ENCODE measurements at places on chromosomes 5 and 9.

DNA sequence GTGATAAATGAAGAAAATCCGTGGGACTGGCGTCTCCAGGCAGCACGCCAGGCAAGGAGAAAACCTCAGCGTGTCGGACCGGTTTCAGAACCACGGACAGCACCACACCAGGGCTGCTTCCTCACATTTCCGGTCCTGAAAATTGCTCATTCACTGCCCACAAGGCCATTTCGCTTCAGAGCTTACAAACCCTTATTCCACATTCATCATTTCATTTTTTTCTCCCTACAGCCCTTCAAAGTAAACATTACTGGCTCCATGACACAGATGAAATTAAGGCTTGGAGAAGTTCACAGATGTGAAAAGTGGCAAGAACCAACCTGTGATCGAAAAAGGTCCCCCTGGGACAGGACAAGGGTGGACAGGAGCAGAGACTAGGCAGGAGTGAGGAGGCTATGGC lies 1.5 kb upstream of the GPRIN1 start:
- peak; percentile 77 for DNase-seq

- no peak for DNase-seq
Measured at GRCh38 chr5:55636177-55636576, 75.9 kb downstream of the SLC38A9 start.

DNA sequence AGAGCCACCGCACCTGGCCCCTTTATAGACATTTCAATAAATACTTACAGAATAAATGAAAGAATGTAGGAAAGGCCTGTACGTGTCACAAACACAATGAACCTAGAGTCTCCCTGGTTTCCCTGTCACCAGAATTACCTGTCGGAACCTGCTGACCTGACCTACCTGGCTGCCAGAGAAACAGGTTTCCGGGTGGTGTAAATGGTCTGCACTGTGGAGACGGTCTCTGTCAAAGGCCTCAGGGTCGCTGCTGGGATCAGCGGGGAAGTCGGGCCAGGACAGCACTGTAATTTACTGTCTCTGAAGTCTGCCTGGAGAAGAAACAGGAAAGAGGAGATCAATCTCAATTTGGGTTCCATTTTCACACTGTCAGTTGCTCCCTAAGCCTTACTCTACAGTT lies 9.3 kb upstream of the FRRS1L start:
- DNase-seq: no peak

DNA sequence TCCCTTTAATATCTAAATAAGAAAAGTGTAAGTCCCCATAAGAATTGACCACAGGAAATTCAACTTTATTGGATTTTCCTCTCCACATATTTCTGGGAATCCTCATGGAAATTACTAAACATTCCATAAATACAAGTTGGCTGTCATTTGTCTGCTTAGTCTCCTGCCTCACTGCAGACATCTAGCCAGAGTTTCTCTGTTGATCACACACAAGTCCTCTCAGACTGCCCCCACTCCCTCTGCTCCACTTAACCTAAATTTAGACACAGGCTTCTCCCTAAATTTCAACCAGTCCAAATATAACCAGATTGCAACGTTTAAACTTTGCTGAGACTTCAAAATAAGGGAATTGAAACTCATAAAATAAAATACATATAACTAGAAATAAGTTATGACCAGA lies 982.1 kb downstream of the DTWD2 start:
- DNase-seq: no peak

- no peak for DNase-seq
Measured at GRCh38 chr9:24793787-24794186, 248.1 kb upstream of the IZUMO3 start.

DNA sequence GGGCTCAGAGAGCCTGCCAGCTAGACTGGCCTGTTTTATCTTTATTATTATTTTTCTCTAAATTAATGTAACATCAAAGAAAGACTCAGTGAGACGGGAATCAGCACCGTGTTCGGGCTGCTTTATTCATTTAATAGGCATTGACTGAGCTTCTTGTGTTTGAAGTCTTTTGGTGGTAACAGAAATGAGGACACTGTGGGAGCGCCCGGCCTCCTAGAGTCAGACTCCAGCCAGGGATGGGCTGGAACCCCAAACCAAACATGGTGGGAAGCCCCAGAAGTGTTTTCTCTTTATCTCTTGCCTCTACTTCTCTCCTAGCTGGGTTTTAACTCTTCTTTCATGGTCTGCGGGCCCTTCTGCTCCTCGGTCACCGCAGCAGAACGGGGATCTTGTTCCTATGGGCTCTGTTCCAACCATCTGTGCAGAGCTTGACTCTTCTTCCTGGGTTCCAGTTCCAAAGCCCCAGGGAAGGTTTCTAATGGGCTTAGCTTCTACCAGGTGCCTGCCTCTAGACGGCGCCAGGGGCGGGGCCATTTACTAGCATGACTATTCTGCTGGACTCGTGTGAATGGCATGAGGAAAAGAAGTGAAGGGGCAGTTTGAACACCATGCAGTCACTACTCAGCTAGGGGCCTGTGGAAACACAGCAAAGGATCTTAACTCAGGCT lies 123.8 kb downstream of the FGF18 start:
- no peak for DNase-seq

- DNase-seq: no peak
Measured at GRCh38 chr5:1783216-1783554, 16.5 kb downstream of the MRPL36 start.

All from H9 (cell line).